ENCODE measurements at places on chromosomes 2 and 18.

- H3K36me3 ChIP-seq = no peaks in the 10 kb centered on the region
- H3K4me3 ChIP-seq = no peak overlapping the region
- H3K4me1 ChIP-seq = peaks cover 1% of the 10 kb centered on the region
- no peak overlapping the region for H3K27ac ChIP-seq
- peak; percentile 17 for DNase-seq
Measured at GRCh38 chr2:66693076-66693965, 258.4 kb downstream of the MEIS1 start.

DNA sequence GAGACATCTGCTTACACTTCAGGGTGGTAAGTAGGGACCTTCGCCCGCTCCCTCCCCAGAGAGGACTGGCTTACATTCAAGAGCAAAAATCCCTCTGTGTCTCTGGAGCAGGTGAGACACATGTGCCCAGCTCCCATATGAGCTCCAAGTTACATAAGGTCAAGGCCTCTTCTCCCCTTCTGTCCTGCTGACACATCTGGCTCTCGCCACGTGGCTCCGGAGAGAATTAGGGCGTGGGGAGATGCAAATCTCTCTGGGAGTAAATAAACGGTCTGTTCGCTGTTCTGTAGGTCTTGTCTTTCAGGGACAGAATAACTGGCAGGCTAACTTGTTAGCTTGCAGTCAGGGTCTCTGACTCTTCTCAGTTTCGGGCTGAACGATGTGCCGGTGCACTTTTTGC is 16.2 kb downstream of the MRO start:
- no peaks in the 10 kb centered on the region for H3K27me3 ChIP-seq
- H3K4me1 ChIP-seq = peaks cover 4% of the 10 kb centered on the region
- no peak overlapping the region for H3K27ac ChIP-seq
- DNase-seq = no peak
- no peak overlapping the region for H3K4me3 ChIP-seq

- H3K4me3 ChIP-seq = no peak overlapping the region
- no peaks in the 10 kb centered on the region for H3K27me3 ChIP-seq
- peak; percentile 85 for DNase-seq
- no peaks in the 10 kb centered on the region for H3K36me3 ChIP-seq
- H3K4me1 ChIP-seq = peaks cover 9% of the 10 kb centered on the region
Measured at GRCh38 chr2:64862623-64863022, 126.6 kb upstream of the SLC1A4 start.

DNA sequence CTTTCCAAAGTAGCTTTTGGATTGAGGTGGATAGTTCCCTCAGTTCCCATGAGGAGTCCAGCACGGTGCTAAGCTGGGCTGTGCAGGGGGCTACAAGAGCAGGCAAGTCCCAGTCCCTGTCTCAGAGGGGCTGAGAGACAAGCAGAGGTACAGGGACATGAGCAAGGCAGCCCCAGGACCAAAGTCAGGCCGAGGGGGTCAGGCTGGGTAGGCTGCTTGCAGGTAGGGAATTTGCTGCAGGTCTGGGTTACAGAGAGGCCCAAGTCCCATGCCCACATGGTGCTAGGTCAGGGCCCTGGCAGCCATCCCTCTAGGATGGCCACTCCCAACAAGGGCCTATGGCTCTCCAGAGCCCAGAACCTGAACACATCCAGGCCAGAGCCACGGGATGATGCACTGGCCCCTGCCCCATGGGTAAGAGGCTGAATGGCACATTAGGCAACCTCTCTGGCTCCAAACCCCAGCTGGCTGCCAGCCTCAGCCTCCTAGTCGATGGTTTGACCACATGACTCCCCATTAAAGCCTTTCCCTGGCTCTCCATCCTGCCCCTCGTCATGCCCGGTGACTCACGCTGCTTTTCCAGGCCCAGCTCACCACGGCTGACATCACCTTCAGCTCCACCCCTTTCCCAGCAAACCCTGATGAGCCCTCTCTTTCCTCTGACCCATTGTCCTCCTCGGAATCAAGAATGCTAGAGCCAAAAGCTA is 83.7 kb downstream of the SDC1 start:
- peaks cover 35% of the 10 kb centered on the region for H3K4me1 ChIP-seq
- DNase-seq = no peak
- no peak overlapping the region for H3K27ac ChIP-seq
- H3K27me3 ChIP-seq = no peaks in the 10 kb centered on the region

- H3K4me1 ChIP-seq = no peaks in the 10 kb centered on the region
- H3K4me3 ChIP-seq = no peak overlapping the region
- H3K27me3 ChIP-seq = no peaks in the 10 kb centered on the region
- H3K36me3 ChIP-seq = no peaks in the 10 kb centered on the region
Measured at GRCh38 chr18:79881695-79882094, 69.8 kb downstream of the SLC66A2 start.

Measured in trophoblast cell (in vitro differentiated cells and primary cell).